ENCODE measurements at places on chromosomes 11 and 22.

DNA sequence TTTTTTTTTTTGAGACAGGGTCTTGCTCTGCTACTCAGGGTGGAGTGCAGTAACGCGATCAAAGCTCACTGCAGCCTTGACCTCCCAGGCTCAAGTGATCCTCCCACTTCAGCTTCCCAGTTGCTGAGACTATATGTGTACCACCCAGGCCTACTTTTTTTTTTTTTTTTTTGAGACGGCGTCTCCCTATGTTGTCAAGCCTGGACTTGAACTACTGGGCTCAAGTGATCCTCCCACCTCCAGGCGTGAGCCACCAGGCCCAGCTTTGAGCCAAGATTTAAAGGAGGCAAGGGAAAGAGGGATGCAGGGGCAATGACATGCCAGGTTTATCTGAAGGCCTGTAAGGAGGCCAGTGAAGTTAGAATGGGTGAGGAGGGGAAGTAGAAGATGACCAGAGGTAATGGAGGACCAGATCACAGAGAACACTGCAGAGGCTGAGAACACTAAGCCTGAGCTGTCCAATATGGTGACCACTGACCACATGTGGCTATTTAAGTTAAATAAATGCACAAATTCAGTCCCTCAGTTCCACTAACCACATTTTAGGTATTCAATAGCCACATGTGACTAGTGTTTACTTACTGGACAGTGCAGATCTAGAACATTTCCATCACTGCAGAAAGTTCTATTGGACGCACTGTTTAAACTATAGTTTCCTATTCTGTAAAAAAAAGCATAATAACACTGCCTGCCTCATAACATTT lies 8.1 kb downstream of the DESI1 start:
- no peak for DNase-seq

DNA sequence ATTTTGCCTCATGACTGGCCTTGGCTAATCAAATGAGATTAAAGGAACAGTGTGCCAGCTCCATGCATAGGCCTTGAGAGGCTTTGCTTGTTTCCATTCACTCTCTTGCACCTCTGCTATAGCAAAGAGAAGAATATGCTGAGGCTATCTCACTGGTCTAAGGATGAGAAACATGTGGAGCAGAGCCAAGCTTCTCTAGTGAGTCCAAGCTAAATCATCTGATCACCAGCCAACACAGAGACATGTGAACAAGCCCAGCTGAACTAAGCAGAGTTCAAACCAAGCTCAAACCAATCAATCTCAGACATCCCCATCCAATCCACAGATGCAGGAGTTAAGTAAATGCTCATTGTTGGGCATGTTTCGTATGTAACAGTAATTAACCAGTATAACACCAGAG lies 69.4 kb upstream of the API5 start:
- DNase-seq, result no peak

- DNase-seq, result no peak
These were observed 60.4 kb upstream of the CD5 start for GRCh38 chr11:61041755-61042518.

DNA sequence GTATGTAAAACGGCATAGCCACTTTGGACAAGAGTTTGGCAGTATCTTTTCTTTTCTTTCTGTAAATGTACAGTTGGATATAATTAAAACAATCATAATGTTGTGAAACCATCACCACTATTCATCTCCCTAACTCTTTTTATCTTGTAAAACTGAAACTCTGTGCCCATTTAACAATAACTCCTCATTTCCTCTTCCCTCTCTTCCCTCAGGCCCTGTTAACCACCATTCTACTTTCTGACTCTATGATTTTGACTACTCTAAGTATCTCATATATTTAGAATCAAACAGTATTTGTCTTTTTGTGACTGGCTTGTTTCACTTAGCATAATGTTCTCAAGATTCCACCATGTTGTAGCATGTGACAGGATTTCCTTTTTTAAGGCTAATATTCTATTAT lies 10.2 kb downstream of the SCUBE2 start:
- no peak for DNase-seq

- DNase-seq, result peak; percentile 34
These were observed 599 bp downstream of the SIK3 start for GRCh38 chr11:117097389-117098268.

GRCh38 chr11:131851964-131852755 lies 481.7 kb downstream of the NTM start:
- no peak for DNase-seq

- no peak for DNase-seq
These were observed 977.9 kb upstream of the CCDC90B start for GRCh38 chr11:84264066-84264465.

DNA sequence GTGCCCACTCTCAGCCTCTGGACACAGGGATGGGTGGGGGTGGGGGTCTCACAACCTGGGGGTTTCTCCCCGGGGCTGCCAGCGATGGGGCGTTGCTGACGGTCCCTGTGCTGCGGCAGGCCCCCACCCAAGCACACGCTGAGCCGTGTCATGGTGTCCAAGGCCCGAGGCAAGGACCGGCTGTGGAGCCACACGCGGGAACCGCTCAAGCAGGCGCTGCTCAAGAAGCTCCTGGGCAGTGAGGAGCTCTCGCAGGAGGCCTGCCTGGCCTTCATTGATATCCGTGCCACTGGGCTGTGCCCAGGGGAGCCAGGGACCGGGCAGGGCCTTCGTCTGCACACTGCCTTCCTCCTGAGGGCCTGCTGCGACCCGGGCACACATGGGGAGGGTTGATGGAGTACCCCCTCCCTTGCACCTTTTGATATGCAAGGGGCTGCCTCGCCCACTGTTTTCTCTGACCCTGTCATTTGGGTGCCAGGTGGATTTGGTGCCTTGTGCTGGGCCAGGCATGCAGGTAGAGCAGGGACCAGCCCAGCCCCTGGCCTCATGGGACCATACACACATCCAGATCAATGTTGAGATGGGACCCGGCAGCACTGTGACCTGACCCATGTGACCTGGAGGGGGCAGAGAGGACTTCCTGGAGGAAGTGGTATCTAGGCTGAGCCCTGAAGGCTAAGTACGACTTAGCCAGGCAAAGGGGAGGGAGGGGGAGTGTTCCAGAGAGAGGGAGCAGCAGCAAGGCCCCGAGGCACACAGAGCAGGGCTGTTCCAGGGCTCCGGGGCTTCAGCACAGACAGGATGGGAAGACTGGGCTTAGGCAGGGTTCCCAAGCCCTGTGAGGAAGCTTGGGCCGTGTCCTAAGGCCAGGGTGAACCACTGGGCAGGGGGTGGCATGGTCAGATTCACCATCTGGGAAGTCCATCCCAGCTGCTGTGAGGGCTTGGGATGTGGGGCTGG lies 75.2 kb downstream of the MYO7A start:
- no peak for DNase-seq

DNA sequence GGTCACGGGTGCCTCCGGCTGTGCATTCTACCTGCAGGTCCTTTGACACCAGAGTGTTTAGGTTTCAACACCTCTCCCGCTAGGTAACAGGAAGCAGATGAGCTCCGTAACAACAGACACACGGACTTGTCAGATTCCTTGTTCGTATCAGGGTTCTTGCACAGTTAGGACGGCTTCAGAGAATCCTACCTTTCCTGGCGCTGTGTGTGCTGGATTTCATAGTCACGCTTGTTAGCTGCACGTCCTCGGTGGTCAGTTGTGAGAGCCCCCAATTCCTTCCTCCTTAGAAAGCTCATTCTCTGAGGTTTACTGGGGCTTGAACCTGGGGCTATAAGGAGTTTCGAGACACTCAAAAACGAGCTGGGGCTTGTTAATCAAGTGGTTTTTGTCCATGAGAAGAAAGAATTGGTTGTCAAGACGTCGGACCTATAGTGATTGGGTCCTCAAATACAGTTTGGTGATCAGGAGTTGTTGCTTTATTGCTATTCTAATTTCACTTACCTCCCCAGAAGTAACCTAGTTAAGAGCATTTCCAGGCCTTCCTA lies 664 bp downstream of the DDB2 start:
- DNase-seq, result no peak

DNA sequence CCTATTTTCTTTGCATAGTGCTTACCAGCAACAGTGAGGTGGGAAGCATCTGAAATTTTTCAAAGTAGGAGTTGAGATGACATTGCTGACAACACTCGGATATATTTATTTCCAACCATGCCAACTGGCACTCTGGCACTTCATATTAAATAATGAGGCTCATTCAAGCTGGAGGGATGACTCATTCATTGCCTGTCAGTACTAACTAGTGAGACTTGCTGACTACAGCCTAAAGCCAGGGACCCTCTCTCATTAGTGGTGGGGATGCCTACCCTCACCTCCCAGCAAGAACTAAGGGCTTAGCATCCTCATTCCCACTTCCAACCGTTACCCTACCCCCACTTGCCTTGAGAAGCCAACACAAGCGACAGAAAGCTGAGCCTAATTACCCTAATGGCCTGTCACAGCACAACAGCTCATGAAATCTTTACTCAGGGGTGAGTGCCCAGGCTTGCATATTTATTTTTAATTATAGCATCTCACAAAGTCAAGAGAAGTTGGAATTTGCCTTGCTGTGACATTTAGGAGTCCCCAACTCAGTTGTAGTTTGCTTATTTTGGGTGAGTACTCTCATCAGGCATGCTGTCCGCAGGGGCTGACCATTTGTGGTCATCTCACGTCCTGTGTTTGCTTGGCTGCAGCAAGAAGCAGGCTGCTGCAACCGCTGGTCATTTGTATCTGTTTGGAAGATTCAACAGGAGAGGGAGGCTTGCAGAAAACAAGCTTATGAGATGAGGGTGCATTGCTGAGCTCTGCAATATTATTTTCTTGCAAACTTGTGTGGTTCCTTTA lies 181.6 kb upstream of the POU2AF2 start:
- DNase-seq, result no peak

- no peak for DNase-seq
These were observed 70.0 kb downstream of the NARS2 start for GRCh38 chr11:78504708-78505107.

- peak; percentile 16 for DNase-seq
These were observed 125.1 kb downstream of the BCR start for GRCh38 chr22:23305321-23305910.

DNA sequence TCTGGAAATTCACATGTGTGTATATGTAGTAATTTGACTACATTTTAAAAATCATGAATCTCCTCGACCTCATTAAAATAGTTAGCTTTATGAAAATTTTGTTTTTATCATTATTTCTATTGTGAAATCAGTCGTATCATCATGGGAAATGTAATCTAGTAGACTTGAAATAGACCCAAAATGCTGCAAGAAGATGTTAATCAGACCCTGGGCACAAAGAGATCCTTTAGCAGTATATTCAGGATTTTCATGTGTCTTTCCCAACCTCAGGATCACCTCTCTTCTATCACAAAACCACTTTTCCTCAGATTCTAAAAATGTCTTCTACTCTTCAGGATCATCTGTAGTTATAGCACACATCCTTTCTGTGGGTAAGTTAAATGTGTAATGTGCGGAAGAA lies 74.9 kb upstream of the ADSL start:
- DNase-seq, result no peak

DNA sequence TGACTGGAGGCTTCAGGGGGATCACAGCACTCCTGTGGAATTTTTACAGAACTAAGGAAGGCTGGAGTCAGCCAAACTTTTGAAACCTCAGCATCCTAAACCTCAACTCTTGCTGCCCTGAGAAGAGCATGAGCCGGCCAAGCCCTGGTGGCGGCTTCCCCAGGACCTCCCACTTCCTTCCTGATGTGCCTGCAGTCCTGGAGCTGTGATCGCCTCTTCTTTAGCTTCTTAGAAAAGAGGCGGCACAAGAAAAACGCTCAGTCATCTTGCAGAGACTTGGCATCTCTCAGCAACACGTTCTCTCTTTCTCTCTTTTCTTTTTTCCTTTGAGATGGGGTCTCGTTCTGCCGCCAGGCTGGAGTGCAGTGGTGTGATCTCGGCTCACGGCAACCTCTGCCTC lies 40.4 kb upstream of the AMPD3 start:
- no peak for DNase-seq

DNA sequence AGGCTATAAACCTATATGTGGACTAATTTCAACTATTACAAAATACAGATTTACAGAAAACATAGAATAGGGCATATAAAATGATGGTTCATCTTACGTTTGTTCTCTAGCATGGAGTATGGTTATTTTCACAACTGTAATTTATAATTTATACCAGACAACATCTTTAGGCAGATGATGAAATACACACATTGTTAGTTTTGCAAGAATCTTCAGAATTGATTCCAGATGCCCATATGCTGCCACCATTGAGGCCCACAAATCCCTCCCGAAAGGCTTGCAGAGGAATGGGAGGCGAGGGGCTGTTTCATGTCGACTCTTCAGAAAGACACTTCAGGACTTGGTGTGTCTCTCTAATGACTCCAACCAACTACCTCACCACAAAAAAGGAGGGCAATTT lies 6.2 kb downstream of the PTPN5 start:
- DNase-seq, result no peak

DNA sequence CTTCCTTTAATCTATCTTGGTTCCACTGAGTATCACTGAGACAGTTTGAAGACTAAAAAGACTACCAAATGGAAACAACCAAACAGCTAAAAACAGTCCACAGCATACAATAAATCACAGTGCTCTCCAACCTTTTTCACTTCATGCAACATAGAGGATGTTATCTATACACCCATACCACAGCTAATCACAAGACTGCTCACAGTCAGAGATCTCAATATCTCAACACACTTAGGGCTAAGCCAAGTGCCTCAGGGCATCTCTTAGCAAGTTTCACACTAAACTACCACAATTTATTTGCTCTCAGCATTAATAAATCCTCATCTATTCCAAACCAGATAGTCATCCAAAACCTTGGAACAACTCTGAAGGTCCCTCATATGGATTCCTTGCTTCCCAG lies 129.4 kb downstream of the SBF2 start:
- DNase-seq, result no peak

- peak; percentile 73 for DNase-seq
These were observed 10.4 kb upstream of the SUN2 start for GRCh38 chr22:38766076-38766777.

- peak; percentile 23 for DNase-seq
These were observed 50.2 kb downstream of the AP2A2 start for GRCh38 chr11:975827-976226.

DNA sequence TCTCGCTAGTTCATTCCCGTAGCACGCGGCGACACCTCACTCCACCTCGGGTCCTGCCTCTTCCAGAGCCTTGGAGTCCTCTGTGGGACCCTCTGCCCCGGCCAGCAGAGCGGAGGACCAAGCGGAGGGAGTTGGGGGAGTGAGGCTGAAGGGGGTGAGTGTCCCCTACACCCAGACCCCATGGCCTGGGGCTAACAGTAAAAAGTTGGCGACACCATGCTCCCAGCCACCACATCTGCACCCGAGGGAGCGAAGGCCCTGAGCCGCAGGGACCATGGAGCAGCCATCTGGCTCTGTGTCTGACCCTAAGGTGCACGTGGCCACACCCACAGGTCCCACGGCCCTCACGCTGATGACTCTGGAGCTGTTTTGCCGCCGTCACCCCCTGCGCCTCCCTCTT lies 293.8 kb downstream of the BRD1 start:
- no peak for DNase-seq

All from RKO (cell line).